Activated CD8-positive, alpha-beta memory T cell treated with anti-CD3 and anti-CD28 coated beads, Interleukin-2, amount 50 U/mL, for 4 hours (primary cell): ENCODE measurements at places on chromosomes 16 and 17.

- no peak for DNase-seq
Measured at GRCh38 chr16:54369861-54370260, 83.3 kb upstream of the IRX3 start.

DNA sequence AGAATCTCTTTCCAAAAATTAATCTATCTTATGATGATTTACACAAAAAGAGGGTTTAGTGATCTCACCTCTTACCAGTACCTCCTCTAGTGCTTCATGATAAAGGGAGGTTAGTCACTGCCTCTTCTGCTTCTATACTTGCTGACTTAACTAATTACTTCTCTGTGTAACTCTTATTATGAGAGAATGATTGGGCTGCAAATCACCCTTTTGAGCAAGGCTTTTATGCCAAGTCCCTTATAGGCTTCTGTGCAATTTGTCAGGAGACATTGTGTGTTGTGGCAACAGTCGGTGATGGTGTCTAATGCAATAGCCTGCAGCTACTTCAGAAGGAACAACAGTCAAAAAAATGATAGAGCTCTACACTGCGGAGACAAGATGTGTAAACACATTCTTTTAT is 1568.1 kb upstream of the GOT2 start:
- DNase-seq = no peak

DNA sequence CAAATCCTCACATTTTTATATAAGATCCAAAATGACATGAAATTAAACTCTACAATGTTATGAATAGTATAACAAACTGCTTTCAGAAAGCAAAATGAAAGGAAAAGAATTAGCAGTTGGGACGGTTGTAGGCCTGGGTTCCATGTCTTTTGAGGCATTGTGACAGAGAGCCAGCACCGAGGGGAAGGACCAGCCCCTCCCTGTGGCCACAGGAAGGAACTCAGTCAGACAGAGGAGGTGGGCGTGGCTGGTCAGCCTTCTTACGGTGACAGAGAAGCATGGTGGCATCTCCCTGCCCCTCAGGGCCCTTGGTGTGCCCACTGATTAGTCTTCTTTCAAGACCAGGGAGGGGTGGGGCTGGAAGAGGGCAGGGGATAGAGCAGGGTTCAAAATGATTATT is 5.7 kb downstream of the ZNF319 start:
- DNase-seq = peak; percentile 43

- DNase-seq = no peak
Measured at GRCh38 chr17:57898487-57899311, 48.9 kb upstream of the MRPS23 start.

GRCh38 chr17:61456061-61456681 is 3.9 kb downstream of the TBX4 start:
- DNase-seq = no peak

- DNase-seq = no peak
Measured at GRCh38 chr16:9055661-9056060, 35.8 kb upstream of the HAPSTR1 start.

- DNase-seq = no peak
Measured at GRCh38 chr17:77666462-77666861, 292.0 kb upstream of the TNRC6C start.

DNA sequence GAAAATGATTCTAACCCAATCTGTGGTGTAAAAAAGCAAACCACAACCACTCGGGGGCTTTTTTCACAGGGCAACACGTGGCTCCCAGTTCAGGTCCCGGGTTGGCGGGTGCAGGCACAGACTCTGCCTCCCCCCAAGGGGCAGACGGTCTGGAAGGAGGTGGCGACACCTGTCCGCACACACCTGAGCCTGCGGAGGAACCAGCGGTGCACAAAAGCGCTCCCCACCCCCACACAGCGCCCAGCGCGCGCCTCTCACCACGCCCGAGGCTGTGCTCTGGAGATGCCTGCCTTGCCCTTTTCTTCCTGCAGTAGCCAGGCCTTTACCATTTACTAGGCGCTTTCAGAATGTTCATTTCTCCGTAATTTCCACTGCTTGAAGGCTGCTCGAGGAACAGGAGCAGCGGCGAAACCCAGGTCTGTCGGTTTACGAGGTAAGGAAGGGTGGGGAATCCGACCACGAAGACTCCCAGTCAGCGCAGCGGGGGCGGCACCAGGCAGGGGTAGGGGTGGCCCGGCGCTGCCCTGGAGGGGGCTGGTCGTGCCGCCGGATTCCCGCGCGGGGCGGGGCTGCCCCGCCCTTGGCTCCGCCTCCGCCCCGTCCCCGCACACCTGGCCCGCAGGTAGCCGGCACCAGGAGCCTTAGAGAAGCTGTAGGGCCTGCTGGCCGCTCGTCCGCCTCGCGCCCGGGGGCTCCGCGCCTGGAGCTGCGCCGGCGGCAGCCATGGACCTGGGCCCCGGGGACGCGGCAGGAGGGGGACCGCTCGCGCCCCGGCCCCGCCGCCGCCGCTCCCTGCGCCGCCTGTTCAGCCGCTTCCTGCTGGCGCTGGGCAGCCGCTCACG is at the start of gene USP43:
Gene USP43 (plus strand): TSS at position 608 of the 842 bp plus-strand sequence. CDS start 116 bp downstream, at position 724.
- DNase-seq = peak; percentile 31

GRCh38 chr17:16486373-16487250 is 5.4 kb downstream of the LRRC75A start:
- DNase-seq = no peak

GRCh38 chr16:21120976-21121520 is 29.6 kb downstream of the DNAH3 start:
- DNase-seq = no peak

DNA sequence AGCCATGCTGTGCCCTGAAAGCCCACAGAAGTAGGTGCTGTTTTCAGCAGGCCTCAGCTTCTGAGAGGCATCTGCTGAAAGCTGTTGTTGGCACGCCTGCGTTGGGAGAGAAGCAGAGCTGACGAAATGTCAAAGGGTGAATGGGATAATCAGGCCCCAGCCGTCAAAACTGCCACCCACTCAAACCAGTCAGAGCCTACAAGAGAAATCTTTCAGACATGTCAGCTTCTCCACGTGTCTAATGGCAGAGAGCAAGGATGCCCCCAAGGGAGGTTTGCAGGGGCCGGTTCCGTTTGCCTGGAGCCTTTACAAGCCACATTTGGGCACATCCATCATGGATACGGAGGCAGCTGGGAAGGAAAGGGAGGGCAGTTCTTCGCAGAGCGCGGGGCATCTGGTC is 568.2 kb upstream of the EEF2KMT start:
- DNase-seq = no peak

DNA sequence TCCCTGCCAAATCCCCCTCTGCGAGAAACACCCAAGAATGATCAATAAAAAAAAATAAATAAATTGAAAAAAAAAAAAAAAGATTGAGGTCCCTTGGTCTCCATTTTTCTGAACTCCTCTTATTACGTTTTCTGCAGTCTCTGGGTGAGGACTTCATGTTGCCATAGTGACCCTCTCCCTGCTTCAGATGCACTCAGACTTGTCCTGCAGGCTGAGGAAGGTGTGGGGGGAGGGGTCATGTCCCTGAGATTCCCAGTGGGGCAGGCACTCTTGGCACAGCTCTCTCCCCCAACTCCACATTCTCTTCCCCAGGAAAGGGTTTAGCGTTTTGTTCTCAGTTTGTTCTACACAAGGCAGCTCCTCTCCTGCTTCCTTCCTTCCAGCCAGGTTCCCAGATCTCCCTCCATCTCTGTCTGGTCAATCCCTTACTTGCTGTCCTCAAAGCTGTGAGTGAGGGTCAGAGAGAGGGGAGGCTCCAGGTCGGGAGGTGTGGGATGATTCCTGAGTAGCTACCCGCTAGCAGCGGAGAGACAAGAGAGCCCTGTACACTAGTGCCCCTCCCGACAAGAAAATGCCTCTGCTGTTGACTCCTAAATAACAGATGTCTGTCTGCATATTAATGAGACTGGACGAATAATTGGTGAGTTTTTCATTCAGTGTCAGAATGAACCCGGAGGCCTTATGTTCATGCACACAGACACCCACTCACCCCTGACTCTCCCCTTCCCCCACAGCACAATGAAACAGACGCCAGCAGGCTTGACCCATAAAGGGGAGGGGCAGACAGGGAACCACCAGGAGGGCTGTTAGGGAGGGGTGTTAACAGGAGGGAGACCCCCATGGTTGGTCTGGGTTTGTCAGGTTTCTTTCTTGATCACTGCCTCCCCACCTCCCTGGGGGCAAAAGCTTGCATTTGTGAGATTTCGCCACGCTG is 9.2 kb downstream of the RND2 start:
- DNase-seq = no peak

GRCh38 chr17:20045476-20045875 is 36.3 kb downstream of the SPECC1 start:
- no peak for DNase-seq

GRCh38 chr17:75048249-75048878 is 1.3 kb downstream of the KCTD2 start:
- no peak for DNase-seq

GRCh38 chr17:50269477-50270434 is 4.5 kb upstream of the TMEM92 start:
- peak; percentile 59 for DNase-seq
